ENCODE measurements at places on chromosomes 6 and 20.

DNA sequence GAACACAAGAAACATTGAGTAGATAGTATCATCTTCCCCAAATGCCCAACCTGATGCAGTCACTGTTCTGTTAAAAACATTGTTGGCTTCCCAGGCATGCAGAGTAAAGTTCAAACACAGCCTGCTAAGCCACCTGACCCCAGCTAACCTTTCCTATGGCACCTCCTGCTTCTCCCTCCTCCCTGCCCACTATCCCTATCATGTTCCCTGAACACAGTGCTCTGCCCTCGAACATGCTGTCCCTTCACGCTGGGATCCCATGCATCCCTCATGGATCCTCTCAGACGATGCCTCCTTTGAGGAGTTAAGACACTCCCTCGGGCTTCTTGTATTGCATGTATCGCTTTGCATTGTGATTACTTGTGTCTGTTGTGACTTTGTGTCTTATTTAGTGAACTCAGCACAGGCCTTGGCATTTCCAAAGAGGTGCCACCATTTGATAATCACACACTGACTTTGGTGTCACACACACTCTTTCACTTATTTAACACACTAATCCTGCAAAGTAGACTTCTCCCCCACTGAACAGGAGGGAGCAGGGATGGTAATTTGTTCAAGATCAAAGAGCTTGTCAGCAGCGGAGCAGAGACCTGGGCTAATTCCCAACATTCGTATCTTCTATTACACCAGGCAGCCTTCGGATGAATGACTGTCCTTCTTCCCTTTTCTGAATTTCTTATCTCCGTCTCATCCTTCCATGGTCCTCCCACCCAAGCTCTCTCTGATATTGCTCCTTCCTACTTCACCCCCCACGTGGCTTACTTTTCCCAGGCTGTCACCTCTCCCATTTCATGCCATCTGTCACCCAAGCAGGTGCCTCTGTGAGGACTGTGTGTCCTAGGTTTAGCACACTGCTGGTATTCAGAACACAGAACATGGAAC is 28.3 kb upstream of the SMIM29 start:
- no peak for DNase-seq

- DNase-seq = peak; percentile 44
These were observed 13.2 kb downstream of the SS18L1 start for GRCh38 chr20:62156592-62157386.

DNA sequence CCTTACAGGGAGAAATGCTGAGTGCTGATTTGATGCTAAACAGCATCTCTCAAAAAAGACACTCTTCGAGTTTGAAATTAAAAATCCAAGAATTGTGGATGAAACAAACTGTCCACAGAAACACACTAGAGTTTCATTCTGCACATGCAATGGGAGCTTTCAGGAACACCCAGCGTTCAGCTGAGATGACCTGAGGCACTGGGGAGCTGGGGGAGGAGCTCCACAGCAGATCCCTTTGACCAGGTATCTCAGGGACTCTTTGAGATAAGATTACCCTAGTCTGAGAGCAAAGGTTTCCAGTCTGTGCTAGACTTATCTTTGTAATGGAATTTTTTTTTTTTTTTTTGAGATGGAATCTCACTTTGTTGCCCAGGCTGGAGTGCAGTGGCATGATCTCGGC is 70.8 kb upstream of the AGPAT4 start:
- no peak for DNase-seq

GRCh38 chr6:112279031-112279935 is 24.9 kb upstream of the LAMA4 start:
- no peak for DNase-seq

DNA sequence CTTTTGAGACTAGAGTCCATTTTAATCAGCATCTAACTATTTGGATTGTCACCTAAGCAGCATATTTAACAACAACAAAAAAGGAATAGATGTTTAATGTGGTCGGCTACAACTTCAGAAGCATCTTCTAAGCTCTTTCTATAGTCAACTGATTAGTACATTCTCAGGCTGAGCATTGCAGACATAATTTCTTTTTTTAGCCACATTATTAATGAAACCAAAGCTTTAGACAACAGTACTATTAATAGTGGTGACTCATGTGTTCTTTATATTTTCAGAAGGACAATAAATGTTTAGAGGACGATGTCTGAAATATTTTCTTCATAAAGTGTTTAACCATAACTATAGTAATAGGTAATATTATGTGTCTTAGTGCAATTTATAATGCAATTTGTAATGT is 52.4 kb downstream of the TPD52L1 start:
- no peak for DNase-seq

DNA sequence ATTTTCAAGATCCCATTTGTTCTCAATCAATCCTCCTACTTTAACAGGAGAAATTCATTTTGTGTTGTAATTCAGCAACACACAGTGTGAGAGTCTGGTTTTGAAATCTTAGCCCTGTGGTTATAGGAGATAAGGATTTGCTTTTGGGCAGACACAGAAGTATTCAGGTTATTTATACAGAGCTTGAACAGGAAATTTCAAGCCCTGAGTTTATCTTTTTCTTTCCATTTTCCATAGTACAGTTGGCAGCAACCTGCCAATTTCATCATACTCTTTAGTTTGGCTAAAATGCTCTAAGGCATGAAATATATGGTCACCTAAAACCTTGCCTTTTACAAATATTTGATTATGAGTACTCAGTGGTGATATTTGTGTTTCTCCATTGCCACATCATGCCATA is 41.4 kb downstream of the PKIB start:
- no peak for DNase-seq

- no peak for DNase-seq
These were observed 126.5 kb upstream of the MAN1A1 start for GRCh38 chr6:119476024-119476423.

DNA sequence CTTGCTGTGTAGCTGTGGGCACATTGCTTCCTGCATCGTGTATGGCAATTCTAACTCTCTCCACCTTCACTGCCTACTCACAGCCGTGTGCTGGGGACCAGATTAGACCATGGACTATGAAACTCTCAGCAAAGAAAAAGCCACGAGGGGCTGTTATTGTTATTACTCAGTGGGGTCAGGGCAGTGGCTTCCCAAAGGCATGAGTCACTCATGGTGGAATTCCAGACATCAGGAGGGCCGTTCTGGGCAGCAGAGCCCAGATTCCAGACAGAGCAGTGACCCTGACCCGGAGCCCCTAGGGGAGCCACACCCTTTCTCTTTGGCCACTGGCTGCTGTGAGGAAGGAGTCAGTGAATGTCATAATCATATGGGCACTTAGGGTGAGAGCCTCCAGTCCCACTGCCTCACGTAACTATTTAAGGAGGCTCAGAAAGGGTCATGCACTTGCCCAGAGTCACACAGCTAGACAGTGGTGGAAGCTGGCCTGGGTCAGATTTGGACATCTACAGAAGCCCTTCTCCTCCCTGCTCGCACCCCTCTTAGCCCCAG is 22.2 kb upstream of the CCN5 start:
- DNase-seq = no peak
